Activated T-helper 9 cell treated with anti-CD3 and anti-CD28 coated beads, Interleukin-2, amount 50 U/mL, for 16 hours (primary cell): ENCODE measurements at places on chromosomes 3 and 15.

- no peak for DNase-seq
Observed at GRCh38 chr15:71463156-71463665, 347.1 kb upstream of the NR2E3 start.

- DNase-seq: no peak
Observed at GRCh38 chr15:81534124-81534523, 160.1 kb upstream of the TMC3 start.

- no peak for DNase-seq
Observed at GRCh38 chr3:171933441-171933840, 90.3 kb downstream of the TMEM212 start.

- DNase-seq: no peak
Observed at GRCh38 chr3:179882292-179882691, 154.4 kb downstream of the PEX5L start.

GRCh38 chr15:41284427-41285177, 47.8 kb downstream of the OIP5 start:
- no peak for DNase-seq

- DNase-seq: no peak
Observed at GRCh38 chr15:85306946-85307686, 73.3 kb upstream of the AKAP13 start.

DNA sequence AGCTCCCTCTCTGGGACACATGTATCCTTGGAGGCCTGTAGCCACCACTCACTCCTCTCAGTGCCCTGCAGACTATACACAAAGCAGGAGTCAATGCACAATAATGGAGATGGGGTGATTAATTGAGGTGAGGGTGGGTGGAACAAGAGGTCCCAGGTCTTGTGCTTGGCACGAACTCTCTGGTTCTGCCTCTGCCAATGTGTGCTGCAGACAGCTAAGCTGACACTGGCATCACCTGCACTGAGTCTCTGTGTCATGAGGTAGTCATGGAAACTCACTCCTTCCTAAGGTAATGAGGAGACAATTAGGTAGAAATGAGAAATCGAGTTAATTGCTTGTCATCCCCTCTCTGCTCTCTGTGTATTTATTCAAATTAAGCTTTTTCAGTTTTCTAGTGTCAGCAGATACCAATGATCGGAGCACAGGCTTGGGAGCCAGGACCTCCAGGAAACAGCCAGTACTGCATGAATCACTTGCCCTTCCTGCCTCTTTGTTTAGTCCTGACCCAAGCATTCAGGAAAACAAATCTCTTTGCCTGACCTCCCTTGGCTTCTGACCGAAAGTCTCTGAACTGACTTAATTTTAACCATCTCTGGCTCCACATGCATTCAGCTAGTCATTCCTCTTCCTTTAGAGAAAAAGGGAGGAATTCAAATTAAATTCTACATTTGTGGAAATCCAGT, 56.7 kb downstream of the DRD3 start:
- no peak for DNase-seq

GRCh38 chr15:91114301-91114700, 14.2 kb downstream of the SV2B start:
- no peak for DNase-seq

GRCh38 chr15:90091156-90091931, 10.9 kb downstream of the IDH2 start:
- DNase-seq: no peak

DNA sequence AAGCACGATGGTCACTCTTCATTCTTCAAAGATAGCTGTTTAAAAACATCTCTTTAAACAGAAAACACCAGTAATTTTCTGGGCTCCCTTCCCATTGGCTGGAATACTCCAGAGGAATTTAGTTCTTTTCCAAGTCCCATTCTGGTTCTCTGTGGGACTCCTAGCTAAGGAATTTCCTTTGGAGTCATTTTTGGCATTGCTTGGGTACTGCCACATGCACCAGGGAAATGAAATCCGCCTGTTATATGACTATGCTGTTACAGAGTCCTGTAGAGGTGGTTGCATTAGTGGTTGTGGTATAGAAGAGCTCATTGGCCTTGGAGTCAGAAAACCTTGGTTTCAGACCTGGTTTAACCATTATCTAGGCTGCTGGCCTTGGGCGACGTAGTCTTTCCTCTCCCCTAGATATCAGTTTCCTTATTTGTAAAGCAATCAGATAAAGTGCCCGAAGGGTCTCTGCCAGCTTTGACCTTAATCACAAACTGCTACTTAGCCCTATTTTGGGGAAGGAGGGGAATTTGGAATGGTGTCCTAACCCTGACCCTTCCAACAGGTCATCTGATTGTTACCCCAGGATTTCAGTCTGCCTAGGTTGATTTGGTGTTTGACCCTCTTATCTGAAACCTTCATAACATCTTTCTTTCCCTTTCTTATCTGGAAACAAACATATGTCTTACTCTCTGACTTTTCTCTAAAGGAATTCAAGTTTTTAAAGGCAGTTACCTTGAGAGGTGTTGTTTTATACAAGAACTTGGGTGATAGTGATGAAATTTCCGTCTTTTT, 13.4 kb downstream of the RTP1 start:
- no peak for DNase-seq

- DNase-seq: peak; percentile 23
Observed at GRCh38 chr3:66378256-66378655, 122.6 kb downstream of the LRIG1 start.

DNA sequence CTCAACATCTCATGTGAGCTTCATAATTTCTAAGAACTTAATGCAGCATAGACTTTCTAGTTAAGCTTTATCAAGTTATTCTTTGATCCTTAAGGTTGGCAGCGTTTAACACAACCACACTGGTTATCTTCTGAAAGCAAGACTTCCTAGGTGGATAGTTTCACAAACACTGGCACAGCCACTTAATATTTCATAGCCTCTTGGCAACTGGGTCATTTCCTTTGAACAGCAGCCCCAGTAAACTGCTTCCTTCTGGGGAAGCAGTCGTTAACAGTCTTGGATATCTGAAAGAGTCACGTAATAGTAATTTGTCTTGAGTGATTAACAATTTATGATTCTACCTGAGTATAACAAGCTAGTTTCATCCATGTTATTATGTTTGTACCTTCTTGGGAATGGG, 45.9 kb upstream of the ABHD10 start:
- no peak for DNase-seq
